ENCODE measurements at places on chromosomes 2 and 18. TPM values are rescaled to one million over a fixed set of nuclear protein-coding genes. Genes with fewer than 3 reads are reported as not detected.

The SPR gene
- polyA plus RNA-seq: 17.5 TPM

DNA sequence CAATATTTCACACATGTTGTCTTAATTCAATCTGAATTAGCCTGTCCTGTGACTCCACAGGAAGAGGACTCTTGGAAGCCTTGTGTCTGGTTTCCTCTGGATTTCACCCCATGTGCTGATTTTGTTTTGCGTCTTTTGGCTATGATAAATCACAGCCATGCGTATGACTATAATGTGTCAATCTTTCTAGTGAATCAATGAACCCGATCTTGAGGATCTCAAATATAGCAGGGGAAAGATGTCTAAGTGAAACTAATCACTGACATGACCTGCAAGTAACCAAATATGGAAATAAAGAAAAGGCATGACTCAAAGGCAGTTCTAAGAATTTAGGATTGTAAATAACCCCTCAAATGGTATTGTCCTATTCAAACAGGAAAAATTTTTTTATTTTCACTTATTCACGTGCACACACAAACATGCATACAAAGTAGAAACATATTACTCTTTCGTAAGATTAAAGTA lies 8.2 kb downstream of the WDFY1 start:
- no peak for DNase-seq

DNA sequence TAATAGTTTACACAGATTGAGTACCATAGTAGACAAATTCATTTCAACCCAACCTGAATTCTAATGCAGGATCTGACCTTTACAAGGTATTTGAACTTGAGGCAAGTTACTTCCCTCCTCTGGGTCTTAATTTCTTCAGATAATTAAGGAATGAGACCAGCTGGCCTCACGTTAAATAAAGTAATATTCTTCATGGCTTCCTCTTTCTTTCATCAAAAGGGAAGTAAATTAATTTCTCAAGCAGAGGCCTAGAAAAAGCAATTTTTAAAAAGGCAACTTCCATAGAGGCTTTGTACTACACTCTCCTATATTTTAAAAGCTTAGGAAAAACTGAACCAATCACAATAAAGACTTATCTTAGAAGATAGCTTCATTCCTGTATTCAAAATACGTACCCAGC lies 109.2 kb downstream of the EXOC6B start:
- DNase-seq: no peak

The MYOM1 gene
- polyA plus RNA-seq: 0.02 TPM

The C2orf78 gene
- polyA plus RNA-seq: not detected

- no peak for DNase-seq
Observed at GRCh38 chr2:18384242-18384641, 176.2 kb downstream of the RDH14 start.

GRCh38 chr2:73004889-73005596 lies 66.5 kb downstream of the SFXN5 start:
- DNase-seq: no peak

The KCNS3 gene
- polyA plus RNA-seq: 0.46 TPM

- DNase-seq: no peak
Observed at GRCh38 chr2:133400411-133400810, 167.9 kb downstream of the NCKAP5 start.

The LOXHD1 gene
- polyA plus RNA-seq: not detected

DNA sequence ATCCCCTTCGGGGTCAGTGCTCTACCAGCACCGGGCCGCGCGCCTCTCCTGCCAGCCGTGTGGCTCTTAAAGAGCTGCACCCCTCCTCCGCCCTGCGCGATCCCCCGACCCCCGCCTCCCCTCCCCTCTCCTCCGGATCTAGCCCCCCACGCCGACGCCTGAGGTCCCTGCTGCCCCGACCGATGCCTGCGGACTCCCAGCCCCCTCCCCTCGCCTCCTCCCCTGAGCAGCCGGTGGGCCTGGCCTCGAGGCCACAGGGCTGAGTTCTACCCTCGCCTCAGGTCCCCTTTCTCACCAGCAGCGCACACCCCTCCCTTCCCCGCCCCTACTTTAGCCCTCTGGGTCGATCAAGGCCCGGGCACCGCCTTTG lies 5.8 kb upstream of the SIX3 start:
- no peak for DNase-seq

The NAGK gene
- polyA plus RNA-seq: 96.1 TPM

GRCh38 chr2:45776160-45776955 lies 124.9 kb downstream of the PRKCE start:
- no peak for DNase-seq

GRCh38 chr2:71151620-71152019 lies 21.2 kb downstream of the MPHOSPH10 start:
- DNase-seq: no peak

GRCh38 chr18:45635893-45636509 lies 20.7 kb downstream of the SLC14A2 start:
- no peak for DNase-seq

The NT5DC4 gene
- polyA plus RNA-seq: not detected

GRCh38 chr2:120536141-120536540 lies 190.2 kb downstream of the INHBB start:
- no peak for DNase-seq

DNA sequence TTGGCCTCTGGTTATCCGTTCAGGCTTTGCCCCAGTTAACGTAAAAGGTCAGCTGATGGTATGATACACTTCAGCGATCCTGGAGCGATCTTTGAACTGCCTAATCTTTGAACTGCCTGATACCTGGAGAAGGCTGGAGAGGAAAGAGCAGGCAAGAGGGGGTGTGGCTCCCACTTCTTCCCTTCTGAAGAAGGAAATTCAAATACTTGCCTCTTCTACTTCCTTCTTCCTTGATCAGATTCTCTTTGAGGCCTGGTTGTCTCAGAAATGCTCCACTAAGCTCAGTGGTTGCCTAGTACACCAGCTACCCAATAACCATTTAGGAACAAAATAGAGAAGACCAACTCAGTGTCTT lies 619 bp downstream of the GALM start:
- no peak for DNase-seq

The LRRC30 gene
- not detected for polyA plus RNA-seq

DNA sequence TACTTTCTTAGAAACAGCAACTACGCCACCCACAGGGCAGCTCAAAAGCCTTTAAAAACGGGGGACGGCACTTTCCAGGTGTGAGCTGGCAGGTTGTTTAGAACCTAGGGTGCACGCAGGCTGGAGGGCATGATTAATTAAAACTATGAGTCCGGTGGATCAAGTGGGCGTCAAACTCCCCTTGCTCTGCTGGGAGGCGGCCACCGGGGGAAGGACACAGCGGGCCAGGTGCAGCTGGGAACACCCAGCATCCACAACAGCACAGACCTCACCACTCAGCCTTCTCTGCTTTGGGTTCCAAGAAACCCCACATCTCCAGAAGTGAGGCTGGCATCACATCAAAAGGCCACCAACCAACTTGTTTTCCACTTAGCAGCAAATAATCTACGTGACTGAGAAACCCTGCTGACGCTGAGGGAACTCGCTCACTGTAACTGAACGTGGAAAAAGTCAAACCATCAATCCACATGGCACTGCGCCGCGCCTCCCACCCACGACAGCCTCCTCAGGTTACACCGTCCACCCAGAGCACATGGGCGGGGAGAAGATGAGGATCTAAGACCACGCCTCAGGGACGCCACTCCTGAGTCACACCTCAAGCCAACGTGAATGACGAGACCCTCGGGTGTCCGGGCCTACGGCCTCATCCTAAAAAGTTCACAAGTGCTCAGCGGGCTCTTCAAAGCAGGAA lies 118.2 kb downstream of the ZNF516 start:
- DNase-seq: no peak

The RAD51AP2 gene
- polyA plus RNA-seq: not detected

The RAB27B gene
- polyA plus RNA-seq: 1.4 TPM

- DNase-seq: no peak
Observed at GRCh38 chr2:10237392-10238321, 65.0 kb upstream of the HPCAL1 start.

GRCh38 chr2:43273529-43273928 lies 47.1 kb upstream of the ZFP36L2 start:
- DNase-seq: no peak

The ZC3H6 gene
- polyA plus RNA-seq: 1.5 TPM

GRCh38 chr18:74610051-74610615 lies 12.5 kb downstream of the ZNF407 start:
- DNase-seq: no peak

GRCh38 chr2:232940724-232941123 lies 70.7 kb downstream of the SNORC start:
- DNase-seq: no peak

The GALNT14 gene
- polyA plus RNA-seq: not detected

DNA sequence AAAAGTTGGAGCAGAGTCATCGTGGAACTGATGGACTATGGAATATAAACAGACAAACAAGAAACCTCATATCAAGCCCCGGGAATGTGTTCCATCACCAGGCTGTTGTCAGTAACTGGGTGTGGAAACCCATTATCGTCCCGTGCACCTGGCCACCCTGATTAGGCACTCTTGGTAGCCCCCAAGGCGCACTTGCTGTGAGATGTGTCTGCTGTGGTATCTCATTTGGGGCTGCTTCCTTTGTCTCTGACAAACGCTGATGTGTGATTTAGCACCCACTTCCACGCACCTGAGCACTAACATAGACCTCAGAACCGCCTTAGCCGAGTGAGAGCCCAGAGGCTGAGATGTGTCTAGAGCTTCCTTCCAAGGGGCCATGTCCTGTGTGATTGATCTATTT lies 96.3 kb downstream of the PRPF40A start:
- no peak for DNase-seq

The LIMS3 gene
- polyA plus RNA-seq: 3.3 TPM

The ANAPC1 gene
- 27.4 TPM for polyA plus RNA-seq

DNA sequence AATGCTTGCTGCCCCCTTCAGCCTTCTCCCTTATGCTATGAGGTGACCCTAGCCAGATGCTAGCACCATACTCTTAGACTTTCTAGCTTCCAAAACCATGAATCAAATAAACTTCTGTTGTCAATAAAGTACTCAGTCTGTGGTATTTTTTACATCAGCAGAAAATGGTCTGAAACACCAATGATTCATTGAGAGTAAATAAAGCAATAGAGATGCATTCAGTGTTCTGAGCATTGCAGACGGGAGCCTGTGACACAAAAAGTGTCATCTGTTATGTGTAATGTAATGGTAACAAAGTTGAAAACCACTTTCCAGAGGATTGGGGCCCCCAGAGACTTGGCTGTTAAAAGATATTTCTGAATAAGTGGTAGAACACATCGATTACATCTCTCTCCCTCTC lies 758.0 kb upstream of the NRXN1 start:
- DNase-seq: no peak

- DNase-seq: peak; percentile 57
Observed at GRCh38 chr2:38581193-38582147, 21.3 kb downstream of the HNRNPLL start.

DNA sequence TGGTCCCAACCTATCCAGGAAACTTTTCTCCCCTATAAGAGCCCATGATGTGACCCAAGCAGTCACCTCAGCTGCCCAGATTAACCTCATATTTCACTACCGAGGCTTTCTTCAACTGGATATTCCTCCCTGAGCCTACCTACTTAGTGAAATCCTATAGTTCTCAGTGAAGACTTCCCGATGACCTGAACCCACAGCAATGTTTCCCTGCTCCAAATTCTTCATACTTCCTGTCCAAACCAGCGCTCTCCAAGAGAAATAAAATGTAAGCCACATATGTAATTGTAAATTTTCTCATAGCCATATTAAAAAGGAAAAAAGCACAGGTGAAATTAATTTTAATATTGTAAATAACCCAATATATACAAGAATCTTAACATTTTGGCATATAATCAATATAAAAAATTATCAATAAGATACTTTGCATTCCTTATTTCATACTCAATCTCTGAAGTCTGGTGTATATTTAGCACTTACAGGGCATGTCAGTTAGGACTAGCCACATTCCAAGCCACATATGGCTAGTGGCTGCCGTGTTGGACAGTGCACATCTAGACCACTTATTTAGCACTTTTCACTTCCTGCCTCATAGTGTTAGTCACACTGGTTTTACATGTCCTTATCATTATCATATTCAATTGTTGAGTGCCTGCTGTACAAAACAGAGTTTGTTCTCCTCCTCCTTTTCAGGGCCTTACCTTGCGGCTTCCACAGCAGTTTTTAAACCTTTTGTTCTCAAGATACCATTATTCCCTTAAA lies 1.9 kb upstream of the STAT4 start:
- DNase-seq: no peak

- no peak for DNase-seq
Observed at GRCh38 chr18:62386091-62386490, 61.0 kb downstream of the TNFRSF11A start.

The C2orf72 gene
- polyA plus RNA-seq: 0.02 TPM

GRCh38 chr2:203437511-203437910 lies 97.6 kb downstream of the RAPH1 start:
- DNase-seq: no peak

GRCh38 chr2:10289352-10289751 lies 13.4 kb upstream of the HPCAL1 start:
- no peak for DNase-seq

DNA sequence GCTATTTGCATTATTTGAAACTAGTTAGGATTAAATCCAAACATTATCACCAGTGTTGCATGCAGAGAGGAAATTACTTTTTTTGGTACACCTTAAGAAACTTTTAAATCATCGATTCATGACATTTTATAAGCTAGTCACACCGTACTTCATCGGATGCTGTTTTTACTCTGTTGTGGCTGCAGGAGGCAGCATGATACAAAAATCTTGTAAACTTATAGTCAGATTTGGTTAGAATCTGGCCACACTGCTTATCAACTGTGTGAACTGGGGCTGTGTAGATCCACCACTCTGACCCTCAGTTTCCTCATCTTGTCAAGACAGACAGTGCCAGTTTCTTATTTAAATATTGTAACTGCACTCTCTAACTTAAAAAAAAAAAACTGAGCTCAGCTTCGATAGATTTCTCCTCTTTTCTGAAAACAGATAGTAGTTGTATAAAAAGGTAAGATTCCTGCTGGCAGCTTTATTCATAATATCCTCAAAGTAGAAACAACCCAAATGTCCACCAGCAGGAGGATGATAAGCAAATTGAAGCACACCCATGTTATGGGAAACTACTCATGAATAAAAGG lies 77.8 kb downstream of the RAPGEF4 start:
- no peak for DNase-seq

GRCh38 chr18:63617915-63618234 lies 26.2 kb downstream of the SERPINB4 start:
- DNase-seq: no peak

- no peak for DNase-seq
Observed at GRCh38 chr2:30400151-30400954, 46.7 kb upstream of the LCLAT1 start.

DNA sequence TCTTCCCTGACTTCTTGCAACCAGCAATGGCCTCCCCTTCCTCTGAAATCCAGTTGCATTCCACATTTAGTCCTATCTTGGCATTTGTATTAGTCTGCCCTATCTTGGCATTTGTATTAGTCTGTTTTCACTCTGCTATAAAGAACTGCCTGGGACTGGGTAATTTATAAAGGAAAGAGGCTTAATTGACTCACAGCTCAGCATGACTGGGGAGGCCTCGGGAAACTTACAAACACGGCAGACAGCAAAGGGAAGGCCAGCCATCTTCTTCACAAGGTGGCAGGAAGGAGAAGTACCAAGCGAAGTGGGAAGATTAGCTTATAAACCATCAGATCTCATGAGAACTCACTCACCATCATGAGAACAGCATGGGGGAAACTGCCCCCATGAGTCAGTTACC lies 234.5 kb upstream of the COPS8 start:
- DNase-seq: no peak

Measured in AG04450 (cell line).